ENCODE measurements at places on chromosomes 5 and 9. TPM values are rescaled to one million over a fixed set of nuclear protein-coding genes. Genes with fewer than 3 reads are reported as not detected.

The IFNA2 gene
- not detected for polyA plus RNA-seq

The LHX2 gene
- 2.0 TPM for polyA plus RNA-seq

The CDHR2 gene
- polyA plus RNA-seq = 0.17 TPM

The PDE6A gene
- 0.09 TPM for polyA plus RNA-seq

The FGF1 gene
- 5.1 TPM for polyA plus RNA-seq

The ZDHHC11 gene
- polyA plus RNA-seq = 6.3 TPM

The INSL6 gene
- 0.58 TPM for polyA plus RNA-seq

The ADAMTS16 gene
- 7.4 TPM for polyA plus RNA-seq

The THBS4 gene
- 116 TPM for polyA plus RNA-seq

GRCh38 chr5:58498340-58498942 lies 7.2 kb downstream of the GAPT start:
- peak; percentile 35 for DNase-seq

- DNase-seq = no peak
These were observed 8.5 kb upstream of the GPSM1 start for GRCh38 chr9:136318776-136319241.

DNA sequence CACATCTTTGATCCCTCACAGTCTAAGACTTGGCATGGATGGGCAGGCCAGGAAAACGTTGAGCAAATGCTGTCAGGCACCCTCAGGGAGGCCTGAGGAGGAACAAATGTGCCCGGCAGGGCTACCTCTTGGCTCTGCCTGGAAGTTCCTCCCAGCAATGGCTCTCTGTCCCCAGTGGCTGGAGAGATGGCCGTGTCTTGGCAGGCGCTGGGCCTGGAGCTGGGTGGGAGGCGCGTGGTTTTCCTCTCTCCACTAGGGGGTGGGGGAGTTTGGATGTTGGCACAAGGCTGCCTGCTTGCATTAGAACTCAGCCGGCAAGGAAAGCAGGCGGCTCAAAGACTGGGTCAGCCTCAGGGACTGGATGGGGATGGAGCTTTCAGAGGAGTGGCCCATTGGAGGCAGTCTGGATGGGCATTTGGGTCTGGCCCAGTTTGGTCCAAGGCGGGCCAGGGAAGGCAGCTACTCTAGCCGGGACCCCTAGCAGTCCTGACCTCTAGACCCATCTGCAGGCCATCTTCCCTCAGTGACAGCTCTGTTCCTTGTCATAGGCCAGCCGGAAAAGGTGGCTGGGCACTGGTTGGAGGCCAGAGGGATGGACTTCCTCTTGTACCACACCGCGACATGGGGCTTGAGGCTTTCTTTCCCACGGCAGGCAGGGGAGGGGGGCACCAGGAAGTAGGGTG lies 68.2 kb upstream of the STC2 start:
- no peak for DNase-seq

- DNase-seq = no peak
These were observed 668.3 kb upstream of the CDH18 start for GRCh38 chr5:20656262-20656661.

- DNase-seq = no peak
These were observed 6.1 kb downstream of the IL13 start for GRCh38 chr5:132663771-132664695.

DNA sequence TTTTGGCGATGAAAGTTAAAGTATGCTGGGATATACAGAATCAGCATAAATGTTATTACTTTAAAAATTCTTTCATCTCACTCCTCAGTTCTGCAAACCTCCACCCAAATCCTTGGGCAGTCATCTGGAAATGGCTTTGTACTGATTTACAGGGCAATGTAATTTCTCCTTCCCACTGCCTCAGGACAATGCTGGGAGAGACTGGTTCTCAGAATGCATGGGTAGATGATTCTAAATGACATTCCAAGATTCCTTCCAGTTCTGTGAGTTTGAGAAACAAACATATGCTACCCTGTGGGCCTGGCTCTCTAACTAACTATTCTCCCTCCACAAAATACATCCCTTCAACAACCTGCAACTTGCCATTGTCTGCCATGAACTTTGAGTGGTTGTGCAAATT lies 7.5 kb upstream of the PSAT1 start:
- no peak for DNase-seq

GRCh38 chr5:58327289-58327688 lies 132.6 kb downstream of the PLK2 start:
- no peak for DNase-seq

DNA sequence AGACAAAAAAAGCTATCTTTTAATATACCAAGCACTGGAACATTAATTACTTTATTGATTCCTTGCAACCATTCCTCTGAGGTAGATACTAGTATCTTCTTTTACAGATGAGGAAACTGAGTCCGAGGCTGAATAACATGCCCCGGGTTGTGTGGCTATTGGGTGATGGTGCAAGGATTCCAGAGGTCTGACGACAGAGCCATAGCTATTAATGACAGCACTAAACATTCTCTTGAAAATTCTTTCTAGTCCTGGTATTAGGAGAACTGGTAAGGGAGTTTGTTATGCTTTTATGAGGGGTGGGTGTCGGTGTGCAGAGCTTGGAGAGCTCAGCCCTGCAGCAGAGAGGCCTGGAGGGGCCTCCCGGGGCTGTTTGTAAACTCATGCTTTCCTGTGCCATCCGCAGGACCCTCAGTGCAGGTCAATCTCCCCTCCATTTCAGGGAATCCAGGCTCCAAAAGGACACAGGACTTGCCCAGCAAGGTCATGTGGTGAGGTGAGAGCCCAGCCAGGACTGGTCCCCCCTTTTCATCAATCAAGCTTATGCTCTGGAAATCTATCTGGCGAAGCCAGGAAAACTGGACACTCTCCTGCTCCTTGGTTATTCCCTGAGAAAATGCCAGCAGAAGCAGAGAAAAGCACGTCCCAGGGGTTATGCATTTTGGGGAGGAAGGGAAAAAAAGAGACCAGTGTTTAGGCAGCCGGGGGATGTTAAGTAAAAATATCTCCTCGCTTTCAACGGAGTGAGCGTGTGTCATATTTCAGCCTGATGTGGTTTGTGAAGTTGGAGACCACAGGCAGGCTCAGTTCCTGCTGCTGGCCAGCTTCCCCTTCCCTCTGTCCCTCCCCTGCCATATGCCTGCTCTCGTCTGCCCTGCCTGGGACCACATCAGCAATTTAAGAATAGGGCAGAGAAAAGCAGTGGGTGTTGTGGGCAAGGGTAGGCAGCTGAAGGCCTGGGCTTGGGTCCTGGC lies 3.7 kb downstream of the GSN start:
- DNase-seq = peak; percentile 69

GRCh38 chr9:83307066-83307724 lies 231.0 kb downstream of the FRMD3 start:
- peak; percentile 21 for DNase-seq

DNA sequence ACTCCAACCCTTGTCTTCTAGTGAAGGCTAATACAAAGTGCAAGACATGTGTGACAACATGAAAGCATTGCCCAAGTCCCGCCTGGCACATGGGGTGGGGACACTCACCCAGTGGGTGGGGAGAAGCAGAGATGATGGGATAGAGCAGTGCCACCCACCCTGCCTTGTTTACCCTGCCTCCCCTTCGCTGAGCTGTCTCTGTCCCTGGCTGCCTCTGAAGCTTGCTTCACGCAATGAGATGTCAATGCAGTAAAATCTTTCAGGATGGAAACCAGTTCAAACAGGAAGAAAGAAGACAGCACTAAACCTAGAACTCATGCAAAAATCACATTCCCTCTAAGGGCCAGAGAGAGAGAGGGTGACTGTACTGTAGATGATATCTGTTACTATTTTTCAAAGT lies 148.0 kb downstream of the INSYN2B start:
- no peak for DNase-seq

GRCh38 chr5:31819926-31820516 lies 181.1 kb downstream of the PDZD2 start:
- DNase-seq = no peak

DNA sequence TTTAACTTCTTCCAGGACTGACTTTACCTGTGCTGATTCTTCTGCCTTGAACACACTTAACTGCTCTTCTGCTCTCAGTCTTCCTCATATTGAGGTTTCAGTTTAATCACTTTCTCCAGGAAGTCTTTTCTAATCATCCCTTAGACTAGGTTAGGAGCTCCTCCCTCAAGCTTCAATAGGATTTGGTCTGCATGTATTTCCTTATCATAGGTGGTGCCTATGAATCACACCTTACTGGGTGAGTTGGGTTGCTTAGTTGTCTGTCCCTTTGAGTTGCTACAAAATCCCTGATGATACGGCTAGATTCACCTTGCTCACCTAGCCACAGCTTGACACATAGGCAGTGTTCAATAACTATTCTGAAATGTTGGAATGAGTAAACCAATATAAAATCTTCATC lies 164.4 kb downstream of the DNAH5 start:
- no peak for DNase-seq

DNA sequence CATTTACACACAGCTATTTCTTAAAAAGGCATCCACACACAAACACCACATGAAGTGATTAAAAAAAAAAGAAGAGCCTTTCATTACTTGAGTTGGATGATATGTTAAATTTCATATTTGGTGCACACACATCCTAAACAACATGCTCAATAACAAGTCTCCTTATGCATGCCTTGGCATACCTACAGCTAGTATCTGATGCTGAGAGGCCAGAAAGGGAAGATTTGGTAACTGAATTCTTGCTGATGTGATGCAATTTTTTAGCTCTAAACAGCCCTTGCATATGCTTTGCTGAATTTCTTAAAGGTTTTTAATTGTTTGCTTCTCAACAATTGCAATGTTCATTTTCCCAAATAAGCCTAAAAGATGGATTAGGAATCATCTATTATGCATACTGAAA lies 338.8 kb downstream of the ARL15 start:
- peak; percentile 48 for DNase-seq

GRCh38 chr5:102830241-102830640 lies 75.1 kb downstream of the PAM start:
- no peak for DNase-seq

- DNase-seq = no peak
These were observed 182.6 kb upstream of the ELL2 start for GRCh38 chr5:96144289-96144688.

- DNase-seq = peak; percentile 53
These were observed 1.1 kb downstream of the KIF2A start for GRCh38 chr5:62306896-62307689.

GRCh38 chr5:66440202-66440680 lies 156.0 kb upstream of the MAST4 start:
- DNase-seq = peak; percentile 49

GRCh38 chr5:79893485-79893884 lies 97.6 kb downstream of the MTX3 start:
- no peak for DNase-seq

- no peak for DNase-seq
These were observed 811.0 kb downstream of the NR2F1-AS1 start for GRCh38 chr5:92769978-92770377.

GRCh38 chr5:174323878-174324281 lies 278.4 kb downstream of the NSG2 start:
- DNase-seq = no peak

DNA sequence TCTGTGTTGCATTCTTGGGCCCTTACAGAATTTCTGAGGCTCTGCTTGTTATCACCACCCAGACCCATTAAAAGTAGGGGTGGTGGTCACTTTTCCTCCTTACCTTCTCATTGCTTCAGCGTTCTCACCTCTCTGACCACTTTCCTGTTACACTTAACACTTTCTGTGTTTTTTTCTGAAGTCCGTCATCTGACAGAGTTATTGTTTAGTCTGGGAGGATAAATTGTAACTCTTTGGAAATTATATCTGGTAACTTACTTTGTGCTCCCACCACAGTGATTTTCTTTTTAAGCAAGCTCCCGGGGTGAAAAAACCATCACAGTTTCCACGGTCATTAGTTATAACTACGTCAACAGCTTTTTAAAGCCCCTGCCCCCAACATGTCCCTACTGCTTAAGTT lies 211.2 kb upstream of the OTULINL start:
- no peak for DNase-seq

Measured in hindlimb muscle (tissue), 1 donor.